ENCODE measurements at places on chromosomes 7 and 10.

DNA sequence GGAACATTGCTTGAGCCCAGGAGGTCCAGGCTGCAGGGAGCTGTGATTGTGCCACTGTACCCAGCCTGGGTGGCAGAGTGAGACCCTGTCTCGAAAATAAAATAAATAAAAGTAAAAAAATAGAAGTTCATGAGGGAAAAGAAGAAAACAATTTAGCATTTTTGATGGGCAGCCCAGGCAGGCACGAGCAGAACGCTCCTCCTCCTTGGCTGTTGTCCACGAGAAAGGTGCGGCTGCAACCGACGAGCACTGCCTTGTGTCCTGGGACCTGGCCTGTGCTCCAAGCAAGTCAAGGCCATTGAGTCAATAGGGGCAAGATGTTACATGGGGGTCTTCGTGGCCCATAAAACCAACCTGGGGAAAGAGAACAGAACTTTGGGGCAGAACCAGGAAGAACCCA, 25.6 kb downstream of the EBF3 start:
- no peak for DNase-seq

- no peak for DNase-seq
Observed at GRCh38 chr7:24702755-24703154, 54.5 kb downstream of the GSDME start.

DNA sequence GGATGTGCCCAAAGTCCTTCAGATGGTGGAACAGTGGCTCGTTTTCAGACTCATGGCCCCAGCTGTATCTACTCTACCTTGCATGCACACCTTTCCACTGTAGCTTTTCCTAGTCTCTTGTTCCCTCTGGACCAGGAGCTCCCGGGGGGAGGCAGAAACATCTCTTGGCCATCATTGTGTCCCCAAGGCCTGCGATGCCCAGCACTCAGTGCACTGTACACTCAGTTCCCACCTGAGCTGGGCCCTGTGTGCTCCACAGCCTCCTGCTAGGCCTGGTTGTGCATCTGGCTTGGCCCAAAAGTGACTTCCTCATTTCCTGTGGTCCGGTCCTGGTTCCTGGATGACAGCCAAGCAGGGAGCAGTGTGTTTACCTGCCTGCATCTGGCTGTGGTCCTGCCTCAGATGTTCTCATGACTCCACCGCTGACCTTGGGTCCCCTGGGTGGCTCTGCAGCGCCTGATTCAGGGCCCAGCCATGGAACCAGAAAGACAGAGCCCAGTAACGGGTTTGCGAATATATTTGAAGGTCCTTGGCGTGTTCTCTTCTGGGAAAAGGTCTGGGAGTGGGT, 9.9 kb upstream of the DOCK1 start:
- DNase-seq: no peak

- no peak for DNase-seq
Observed at GRCh38 chr7:144771174-144771573, 64.7 kb downstream of the TPK1 start.

DNA sequence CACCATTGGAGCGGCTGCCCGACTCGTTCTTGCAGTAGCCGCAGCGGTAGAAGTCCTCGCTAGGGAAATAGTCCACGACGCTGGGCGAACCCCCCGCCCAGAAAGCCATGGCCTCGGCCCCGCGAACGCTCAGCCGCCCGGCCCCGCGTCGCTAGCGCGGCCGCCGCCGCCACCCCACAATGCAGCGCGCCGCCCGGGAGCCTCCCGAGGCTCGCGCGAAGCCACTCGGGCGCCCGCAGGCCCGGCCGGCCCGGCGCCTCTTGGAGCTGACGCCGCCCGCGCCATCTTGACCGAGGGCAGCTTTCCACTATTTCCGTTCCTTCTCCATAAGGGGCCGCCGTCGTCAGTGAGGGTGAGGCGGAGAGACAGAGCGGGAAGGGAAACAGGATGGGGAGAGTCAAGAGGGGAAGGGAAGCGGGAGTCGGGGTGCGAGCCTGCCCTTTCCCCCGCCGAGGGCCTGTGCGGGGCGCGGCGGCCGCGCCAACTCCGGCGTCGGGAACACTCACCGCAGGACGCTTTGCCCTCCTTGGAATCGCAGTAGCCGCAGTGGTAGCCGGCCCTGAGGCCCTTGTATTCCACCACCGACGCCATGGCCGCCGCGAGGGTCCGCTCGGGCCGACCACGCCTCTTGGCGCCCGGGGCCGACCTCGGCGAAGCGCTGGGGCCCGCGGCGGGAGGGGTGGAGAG, at the start of gene ATE1:
Gene ATE1 (minus strand): TSS at position 191 of the 687 bp plus-strand sequence. CDS start 82 bp downstream, at position 109.
- DNase-seq: peak; percentile 84

DNA sequence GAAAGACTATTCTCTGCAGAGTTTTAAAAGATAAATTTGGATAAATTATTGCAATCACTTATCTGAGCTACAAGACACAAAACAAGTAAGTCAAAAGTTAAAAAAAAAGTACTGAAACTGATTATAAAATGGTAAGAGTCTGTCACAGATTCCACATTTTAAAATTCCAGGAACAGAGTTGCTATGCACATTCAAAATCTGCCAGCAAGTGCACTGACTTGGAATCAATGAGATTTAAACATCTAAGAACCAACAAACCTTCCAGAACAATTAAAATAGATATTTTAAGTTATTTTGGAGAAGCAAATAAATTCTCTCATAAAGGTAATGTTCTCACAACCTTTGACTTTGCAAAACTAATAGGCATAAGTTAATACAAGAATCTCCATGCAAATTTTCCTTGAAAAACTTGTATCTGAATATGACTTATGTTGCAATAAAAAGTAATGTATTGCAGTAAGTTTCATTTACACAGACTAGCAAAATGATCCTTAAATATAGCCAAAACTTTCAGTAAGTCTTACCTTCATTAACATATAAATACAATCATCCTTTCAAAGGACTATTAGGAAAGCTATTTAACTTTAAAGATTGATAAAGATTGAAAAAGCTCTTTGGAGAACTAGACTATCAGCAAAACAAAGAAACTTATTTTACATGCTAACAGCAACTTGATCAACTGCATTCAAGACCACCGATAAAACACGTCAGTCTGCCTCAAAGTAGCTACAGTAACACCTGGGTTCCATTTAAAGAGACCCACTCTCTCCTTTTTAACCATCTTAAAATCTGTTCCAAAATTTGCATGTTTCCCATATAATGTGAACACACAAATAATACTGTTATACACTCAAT, 4.4 kb downstream of the ETV1 start:
- no peak for DNase-seq

DNA sequence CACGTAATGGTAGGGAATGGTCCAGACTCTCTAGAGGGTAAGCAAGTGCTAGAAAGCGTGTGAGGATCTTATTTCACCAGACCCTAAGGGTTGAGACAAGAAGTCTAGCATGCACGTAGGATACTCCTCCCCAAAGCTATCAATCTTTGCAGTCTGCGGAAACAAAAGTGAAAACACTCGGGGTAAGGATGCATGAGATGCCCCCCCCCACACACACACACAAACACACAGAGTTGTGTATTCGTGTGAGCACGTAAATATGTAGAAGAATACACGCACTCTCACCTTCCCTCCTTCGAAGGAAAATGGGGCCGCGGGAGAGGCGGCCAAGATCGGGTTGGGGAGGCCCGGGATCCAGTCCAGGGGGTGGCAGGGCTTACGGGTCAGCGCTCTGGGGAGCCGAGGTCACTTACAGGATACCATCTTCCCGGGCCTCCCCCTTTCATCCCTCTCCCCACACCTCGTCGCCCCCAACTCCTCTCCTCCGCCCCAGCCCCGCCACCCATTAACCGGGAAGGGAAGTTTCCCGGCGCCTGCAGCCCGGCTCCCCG, 455 bp downstream of the CUL2 start:
- DNase-seq: peak; percentile 14

DNA sequence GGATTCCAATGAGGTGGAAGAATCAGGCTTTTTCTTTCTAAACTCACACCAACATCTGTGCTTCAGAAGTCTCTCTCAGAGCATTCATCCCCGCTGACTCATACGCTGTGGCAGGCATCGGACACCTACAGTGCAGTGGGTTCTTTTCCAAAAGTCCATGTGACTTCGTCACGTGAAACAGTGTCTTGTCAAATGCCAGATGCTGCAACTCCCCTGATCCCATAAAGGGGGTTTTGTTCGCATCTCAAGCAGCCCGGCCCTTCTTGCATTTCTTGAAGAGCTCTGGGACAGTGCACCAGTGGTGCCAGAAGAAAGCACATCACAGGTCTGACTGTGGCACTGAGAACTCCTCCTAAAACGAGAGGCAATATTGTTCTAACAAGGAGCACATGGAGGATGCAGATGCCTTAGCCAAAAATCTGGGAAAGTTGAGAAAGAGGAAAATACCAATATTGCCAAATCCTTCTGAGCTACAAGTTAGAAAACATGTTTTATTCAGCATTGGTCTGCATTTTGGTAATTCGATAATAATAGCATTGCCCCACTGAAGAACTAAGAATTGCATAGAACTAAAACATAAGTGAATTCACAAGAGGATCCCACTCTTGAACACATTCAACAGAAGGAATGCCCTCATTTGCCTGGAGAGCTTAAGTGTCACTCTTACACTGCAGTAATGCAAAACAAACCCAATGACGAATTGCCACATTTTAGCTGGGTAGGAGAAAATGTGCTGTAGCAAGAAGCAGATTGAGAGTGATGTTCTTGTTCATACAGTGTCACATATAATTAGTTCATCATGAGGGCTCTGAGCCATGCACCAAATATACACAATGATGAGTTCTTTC, 204.4 kb downstream of the CXCL12 start:
- DNase-seq: no peak

DNA sequence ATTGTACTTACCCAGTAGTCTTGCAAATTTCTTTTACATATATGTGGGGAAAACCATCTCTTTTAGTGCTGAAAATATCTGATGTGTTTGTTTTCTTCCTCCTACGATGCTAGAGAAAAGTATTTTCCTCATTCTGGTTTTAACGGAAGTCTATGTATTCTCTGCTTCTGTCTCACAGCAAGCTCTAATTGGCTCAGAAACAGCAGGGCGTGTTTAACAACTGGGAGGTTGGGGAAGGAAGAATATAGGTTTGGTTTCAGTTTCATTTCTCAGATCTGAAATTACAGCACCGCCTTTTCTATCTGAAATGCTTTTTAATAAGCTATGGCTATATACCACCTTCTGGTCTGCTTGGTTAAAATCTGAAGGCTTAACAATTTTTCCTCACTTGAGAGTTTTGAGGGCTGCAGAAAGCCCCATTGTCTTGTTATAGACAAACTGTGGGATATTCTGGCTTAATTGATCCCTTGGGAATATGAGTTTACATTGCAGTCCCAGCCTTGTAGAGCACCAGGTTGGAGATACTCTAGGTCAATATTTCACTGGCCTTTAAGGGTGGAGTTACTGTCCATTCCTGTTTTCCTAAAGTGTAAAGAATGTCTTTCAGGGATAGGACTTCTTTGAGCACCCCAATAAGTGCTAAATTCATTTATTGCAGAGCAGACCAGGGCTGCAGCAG, at the start of gene SAMD9:
Gene SAMD9 (minus strand): TSS at position 128 of the 679 bp plus-strand sequence. CDS start 11,882 bp downstream, outside the sequence.
- DNase-seq: peak; percentile 85

DNA sequence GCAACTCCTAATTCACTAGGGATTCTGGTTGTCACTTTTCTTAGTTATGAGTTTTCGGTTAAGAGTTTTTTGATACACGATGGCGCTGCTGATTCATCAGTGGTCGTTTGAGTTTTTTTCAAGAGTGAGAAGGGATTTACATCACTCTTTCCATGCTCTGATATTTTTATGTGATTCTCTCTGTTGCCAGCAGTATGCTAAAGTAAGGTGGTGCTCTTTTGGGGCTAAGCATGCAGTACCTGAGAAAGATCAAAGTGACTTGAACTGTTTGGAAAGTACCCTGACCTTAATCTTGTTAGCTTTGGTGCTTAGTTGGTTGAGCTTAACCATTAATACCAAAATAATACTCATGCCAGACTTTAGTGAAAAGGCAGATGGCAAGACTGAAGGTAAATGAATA, 28.1 kb downstream of the STAMBPL1 start:
- DNase-seq: peak; percentile 41

DNA sequence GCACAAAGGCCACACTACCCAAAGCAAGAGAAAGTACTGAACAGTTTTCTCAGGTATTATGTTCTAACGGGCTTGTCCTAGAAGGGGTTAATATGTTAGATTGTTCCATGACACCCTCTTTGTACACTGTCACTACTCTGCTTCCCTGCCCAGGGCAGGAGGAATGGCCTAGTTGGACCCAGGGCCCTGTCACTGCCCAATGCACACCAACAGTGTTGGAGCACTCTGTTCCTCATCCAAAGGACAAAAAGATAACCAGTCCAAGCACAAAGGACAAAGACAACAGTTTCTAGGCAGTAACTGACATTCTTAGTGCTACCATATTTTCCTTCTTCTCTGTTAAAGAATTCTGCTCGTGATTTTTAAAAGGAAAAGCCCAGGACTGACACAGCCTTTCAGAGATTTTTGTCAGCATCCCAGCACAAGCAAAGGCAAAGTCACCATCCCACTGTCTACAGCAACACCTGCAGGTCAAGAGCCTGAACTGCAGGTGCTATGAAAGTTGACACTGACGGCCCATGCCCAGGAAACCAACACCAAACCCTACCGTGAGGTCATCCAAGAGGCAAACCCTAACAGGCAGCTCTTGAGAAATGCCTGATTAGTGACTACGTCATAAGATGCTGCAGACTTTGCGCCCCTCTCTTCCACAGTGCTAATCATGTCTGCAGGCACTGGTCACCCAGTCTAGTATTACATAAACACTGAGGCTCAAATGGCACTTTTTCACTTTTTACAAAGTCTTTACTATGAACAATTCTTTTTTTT, 13.2 kb downstream of the NUDCD3 start:
- DNase-seq: peak; percentile 67

DNA sequence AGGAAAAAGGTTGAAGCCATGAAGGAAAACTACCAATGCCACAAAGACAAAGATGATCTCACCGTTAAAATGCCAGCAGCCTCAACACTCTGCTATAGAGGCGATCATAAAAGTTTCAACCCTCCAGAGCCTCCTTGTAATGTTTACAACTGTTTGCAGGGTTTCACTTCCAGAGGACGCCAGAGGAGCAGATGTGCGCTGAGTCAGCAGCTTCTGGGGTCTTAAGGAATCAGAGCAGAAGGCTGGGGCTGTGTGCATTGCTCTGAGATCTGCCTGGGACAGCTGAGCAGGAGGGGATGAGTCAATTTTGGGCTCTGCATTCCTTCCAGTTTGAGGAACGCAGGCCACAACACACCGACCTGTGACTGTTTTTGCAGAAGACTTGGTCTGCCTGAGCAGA, 98.3 kb downstream of the TMEM130 start:
- DNase-seq: no peak

- DNase-seq: no peak
Observed at GRCh38 chr7:6533893-6534495, 17.3 kb downstream of the GRID2IP start.

GRCh38 chr7:149196705-149197171, 1.4 kb downstream of the ZNF282 start:
- no peak for DNase-seq
